CD4-positive, alpha-beta T cell treated with Interferon gamma for 1 hour (primary cell): ENCODE measurements at places on chromosomes 2 and 18.
A peak's percentile ranks its signal among the peaks of the same experiment; 100 is the strongest.

DNA sequence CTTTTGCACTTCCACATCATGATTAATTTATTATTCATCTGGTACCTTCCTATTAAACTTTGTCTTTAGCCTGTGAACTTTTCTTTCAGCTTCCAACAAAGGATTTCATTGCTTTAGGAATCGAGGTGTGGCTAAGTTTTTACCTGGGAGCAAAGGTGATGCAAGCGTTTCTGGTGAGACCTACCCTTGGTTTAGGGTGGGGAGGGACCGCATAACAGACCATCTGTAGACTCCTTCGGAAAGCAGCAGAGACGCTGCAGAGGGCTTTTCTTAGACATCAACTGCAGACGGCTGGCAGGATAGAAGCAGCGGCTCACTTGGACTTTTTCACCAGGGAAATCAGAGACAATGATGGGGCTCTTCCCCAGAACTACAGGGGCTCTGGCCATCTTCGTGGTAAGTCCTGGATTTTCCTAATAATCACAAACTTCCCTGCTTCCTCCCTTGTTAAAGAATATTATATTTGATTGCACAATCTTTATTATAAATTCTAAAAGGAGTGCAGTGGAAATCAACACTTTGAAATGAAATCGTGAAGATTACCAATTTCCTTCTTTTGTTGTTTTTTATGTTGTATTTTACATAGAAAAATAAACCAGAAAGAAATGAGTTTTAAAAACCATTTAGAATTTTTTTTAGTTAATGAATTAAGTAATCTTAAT is at the start of gene DSG3:
Gene DSG3, plus strand, starts transcription at position 212 of the 662 bp plus-strand sequence. Its CDS starts 137 bp downstream, at position 349.
- no peak for DNase-seq

DNA sequence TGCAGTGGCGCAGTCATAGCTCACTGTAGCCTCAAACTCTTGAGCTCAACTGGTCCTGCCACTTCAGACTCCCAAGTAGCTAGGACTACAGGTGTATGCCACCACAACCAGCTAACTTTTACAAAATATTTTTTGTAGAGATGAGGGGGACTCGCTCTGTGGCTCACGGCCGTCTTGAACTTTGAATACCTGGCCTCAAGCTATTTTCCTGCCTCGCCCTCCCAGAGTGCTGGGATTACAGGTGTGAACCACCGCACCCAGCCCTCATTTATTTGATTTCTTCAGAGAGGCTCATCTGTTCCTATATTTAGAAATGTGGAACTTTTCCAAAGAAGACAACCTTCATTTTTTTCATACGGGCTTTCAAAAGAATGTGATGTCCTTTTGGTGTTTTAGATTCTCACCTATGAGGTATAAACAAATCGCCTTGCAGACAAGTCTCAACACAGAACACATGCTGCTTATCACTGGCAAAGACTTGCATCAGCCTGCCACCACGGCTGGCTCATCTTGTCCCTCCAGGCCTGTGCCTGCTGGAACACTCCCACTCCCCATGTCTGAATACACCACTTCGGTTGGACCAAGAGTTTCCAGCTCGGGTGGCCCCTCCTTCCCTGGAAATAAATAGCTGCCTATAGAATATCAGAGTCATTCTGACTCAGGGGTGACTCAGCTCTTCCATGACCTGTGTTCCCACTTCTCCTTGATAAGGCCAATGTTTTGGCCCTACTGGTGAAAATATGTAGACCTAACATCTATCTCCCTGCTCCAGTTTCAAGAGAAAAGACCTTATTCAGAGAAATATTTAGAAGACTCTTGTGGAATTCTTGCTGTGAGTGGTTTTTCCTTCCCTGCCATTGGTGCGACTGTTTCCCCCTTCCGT is 202.6 kb downstream of the TGIF1 start:
- DNase-seq = peak; percentile 23

DNA sequence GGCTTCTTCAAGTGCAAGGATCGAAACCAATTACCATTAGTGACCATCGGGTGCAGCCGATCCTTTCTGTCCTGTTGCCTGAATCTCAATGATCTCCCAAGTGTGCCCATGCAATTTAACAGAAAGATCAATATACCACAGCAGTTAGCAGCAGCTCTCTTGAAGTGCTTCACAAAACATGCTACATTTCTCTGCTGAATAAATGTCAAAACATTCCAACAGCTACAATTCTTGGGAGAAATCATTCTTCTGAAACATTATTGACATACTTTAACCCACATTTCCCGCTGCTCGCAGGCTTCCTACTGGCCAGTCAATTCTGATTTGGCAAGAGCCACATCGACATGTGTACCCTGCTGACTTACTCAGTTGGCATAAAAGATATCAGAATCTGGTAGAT is 907.7 kb downstream of the TMEM182 start:
- no peak for DNase-seq

- no peak for DNase-seq
These were observed 242.8 kb upstream of the CXCR4 start for GRCh38 chr2:136360790-136361189.

- DNase-seq = no peak
These were observed 208.5 kb downstream of the CAMKMT start for GRCh38 chr2:44570271-44570670.

DNA sequence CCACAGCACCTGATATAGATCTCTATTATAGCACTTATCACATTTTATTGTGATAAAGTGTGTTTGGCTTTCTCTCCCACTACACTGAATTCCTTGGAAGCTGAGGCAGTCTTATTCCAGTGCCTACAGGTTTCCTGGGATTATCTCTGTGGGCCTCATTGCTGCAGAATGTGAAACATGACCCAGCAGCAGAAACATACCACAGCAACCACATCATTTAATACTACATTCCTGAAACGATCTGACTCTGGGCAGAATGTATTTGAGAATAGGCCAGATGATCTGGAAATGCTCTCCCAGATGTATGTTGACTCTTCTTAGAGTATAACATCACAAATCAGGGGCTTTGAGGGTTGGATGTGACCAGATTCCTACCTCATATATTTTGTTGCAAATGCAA is 323.5 kb upstream of the TANK start:
- no peak for DNase-seq

- DNase-seq = no peak
These were observed 600.2 kb downstream of the NYAP2 start for GRCh38 chr2:225999692-226000091.

GRCh38 chr2:26682155-26682554 is 10.4 kb upstream of the KCNK3 start:
- no peak for DNase-seq
